ENCODE measurements at places on chromosomes 6 and 20. TPM values are rescaled to one million over a fixed set of nuclear protein-coding genes. Genes with fewer than 3 reads are reported as not detected.

Gene CGA
- not detected for total RNA-seq

Gene BCLAF1
- 1,118 TPM for total RNA-seq

Gene NR2E1
- total RNA-seq = not detected

Gene SLC32A1
- not detected for total RNA-seq

Gene SLC17A9
- 0.41 TPM for total RNA-seq

Gene RNF39
- not detected for total RNA-seq

Gene SIRPB1
- not detected for total RNA-seq

Gene FRK
- 2.0 TPM for total RNA-seq

Gene NKAIN4
- total RNA-seq = not detected

Gene FOXC1
- total RNA-seq = 15.7 TPM

Gene MCHR2
- not detected for total RNA-seq

Gene DEFB118
- total RNA-seq = not detected

DNA sequence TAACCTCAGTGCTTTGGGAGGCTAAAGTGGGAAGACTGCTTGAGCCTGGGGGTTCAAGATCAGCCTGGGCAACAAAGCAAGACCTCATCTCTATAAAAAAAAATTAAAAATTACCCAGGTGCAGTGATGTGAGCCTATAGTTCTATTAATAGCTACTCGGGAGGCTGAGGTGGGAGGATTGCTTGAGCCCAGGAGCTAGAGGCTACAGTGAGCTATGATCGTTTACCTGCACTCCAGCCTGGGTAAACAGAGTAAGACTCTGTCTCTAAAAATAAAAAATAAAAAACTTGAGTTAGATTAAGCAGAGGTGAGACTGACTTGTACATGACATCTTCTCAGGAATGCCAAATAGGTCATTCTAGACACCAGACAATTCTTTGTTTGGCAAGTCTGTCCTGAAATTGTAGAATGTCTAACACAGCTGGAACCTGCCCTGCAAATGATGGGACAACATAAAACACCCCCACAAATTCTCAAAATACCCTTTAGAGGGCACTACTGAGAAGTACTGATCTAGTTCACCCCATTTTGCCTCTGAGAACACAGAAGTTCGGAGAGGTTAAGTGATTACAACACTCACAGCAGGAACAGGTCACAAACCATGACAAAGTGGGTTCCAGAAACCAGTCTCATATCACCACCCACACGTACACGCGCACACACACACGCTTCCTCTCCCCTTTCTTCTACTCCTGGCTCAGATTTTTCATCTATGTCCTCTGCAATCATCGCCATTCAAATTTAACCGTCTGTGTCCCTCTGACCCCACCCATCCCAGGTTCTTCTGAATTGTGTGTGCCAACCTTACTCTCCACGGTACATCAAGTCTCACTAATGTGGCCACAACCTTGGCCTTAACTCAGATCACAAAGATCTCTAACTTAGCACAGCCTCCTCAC, 38.3 kb downstream of the ARHGAP18 start:
- no peak for DNase-seq

DNA sequence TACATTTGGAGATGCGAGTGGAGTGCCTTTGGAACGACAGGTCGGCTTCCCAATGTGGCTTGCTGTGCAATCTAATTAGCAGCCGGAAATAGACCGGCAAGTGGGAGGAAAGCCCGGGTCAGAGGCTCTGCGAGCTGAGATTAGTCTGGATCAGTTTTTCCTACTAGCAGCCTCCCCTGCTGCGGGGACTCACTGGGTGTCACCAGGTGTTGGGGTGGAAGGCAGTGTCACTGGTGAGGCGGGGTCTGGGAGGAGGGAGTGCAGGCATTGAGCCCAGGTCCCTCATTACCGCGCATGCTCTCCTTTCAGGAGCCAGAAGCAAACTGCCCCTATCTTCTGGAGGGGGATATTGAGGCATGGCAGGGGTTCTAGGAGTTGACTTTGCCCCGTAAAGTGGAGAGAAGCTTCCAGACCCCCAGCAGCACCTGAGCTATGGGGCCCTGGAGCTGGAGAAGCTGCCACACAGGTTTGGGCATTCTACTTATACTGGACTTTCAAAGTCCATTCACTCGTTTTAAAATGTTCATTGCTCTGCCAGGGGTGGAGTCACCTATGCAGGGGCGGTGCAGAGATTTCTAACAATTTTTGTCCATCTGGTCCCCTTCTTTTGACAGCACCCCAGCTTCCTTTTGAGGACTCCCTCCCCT, 11.0 kb downstream of the SULF2 start:
- no peak for DNase-seq

GRCh38 chr20:45358282-45359068, 4.5 kb upstream of the SYS1 start:
- peak; percentile 84 for DNase-seq

GRCh38 chr6:30102414-30102969, 10.4 kb downstream of the TRIM31 start:
- DNase-seq = no peak

DNA sequence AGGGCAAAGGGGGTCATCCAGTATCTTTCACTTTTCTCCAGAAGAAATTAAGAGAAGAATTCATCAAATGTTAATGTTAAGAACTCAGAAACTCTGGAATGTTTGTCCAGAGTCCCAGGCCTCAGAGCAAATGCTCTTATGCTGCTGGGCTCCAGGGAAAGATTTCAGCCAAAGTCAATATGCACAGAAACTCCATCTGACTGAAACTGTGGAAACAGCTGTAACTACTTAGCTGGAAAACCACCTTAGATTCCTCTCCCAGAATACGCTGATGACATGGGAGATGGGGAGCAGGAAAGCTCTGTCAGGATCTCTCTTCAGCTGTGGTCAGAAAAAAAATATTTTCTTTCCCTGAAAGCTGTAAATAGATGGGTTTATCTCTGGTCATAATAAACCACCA, 559.6 kb downstream of the RFPL4B start:
- DNase-seq = peak; percentile 98

DNA sequence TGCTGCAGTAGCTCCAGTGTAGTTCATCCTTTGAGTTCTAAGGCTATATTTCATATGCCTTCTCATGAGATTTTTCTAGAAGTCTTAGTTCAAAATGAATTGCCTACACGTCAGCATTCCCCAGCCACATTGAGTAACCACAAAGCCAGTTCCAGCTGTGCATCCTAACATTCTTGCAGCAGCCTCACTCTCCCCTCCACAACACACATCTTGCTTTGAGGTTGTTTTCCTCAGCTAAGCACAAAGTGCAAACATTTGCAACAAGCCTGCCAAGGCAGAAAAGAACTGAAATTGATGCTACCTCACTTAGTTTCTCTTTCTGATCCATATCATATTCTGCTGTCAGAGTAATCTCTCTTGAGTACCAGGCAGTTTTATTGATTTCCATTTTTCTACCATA, 160.7 kb upstream of the KCNQ5 start:
- DNase-seq = peak; percentile 30

- no peak for DNase-seq
These were observed 65.2 kb downstream of the RIOK1 start for GRCh38 chr6:7454696-7455358.

DNA sequence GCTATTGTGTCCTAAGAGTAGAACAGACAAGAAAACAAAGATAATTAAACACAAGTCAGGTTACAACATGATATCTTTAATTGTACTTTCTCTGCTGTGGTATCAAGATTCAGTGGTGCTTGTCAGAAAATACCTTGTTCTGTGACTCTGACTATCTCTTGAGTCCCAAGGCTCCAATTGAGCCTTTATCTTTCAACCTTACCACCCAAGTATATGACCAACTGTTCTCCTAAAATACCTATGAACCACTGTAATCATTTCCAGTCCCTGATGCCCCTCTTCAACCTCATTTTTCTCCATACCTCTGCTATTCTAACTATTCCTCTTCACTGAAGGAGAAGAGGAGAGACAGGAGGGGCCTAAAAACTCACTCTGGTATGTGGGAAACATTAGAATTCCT, 66.9 kb upstream of the TPD52L1 start:
- DNase-seq = no peak

GRCh38 chr20:7858734-7859250, 81.5 kb downstream of the HAO1 start:
- no peak for DNase-seq

GRCh38 chr6:22357724-22358189, 60.9 kb upstream of the PRL start:
- DNase-seq = no peak

DNA sequence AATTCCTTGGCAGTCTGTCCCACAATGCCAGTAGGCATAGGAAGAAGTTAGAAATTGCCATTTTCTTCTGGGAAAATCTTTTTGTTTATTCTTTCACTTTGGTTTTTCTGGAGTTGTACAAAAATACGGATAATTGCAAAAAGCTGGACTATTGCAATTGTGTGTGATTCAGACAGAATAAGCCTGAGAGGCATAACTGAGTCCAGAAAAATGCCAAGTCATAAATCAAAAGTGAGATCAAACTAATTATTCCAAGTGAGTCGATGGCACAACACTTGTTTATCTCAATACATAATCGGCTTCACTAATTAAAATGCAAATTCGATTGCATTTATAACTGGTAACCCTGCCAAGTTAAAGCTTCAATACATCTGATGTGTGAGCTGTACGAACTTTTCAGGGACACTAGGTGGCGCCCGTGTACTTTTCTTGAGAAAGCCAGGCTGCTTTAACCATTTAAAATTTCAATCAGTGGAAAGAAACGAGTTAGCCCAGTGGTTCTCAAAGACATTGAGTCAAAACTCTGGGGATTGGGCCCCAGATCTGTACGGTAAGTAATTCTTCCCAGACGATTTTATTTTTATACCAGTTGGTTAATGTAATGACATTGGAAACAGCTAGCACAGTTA, 102.6 kb downstream of the LAMP5 start:
- peak; percentile 75 for DNase-seq

- no peak for DNase-seq
These were observed 258.9 kb downstream of the TSHZ2 start for GRCh38 chr20:53231061-53231460.

GRCh38 chr6:134882426-134883038, 67.4 kb downstream of the ALDH8A1 start:
- peak; percentile 96 for DNase-seq

DNA sequence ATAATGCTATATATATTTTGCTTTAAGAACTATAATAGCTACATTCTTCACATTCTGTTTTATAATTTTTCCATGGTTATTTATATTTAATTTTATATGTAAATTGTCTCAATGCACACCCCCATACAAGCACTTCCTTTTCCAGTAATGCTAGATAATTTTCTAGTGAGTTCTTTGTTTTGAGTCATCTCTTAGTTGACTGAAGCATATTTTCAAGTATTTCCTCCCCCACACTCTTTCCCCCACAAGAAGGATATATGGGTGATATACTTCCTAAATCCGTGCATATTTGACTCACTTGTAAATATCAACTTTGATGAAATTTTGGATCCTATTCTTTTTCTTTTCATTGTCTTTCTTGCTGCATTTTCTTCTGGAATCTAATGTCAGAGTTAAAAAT, 82.1 kb upstream of the SRSF6 start:
- peak; percentile 35 for DNase-seq

DNA sequence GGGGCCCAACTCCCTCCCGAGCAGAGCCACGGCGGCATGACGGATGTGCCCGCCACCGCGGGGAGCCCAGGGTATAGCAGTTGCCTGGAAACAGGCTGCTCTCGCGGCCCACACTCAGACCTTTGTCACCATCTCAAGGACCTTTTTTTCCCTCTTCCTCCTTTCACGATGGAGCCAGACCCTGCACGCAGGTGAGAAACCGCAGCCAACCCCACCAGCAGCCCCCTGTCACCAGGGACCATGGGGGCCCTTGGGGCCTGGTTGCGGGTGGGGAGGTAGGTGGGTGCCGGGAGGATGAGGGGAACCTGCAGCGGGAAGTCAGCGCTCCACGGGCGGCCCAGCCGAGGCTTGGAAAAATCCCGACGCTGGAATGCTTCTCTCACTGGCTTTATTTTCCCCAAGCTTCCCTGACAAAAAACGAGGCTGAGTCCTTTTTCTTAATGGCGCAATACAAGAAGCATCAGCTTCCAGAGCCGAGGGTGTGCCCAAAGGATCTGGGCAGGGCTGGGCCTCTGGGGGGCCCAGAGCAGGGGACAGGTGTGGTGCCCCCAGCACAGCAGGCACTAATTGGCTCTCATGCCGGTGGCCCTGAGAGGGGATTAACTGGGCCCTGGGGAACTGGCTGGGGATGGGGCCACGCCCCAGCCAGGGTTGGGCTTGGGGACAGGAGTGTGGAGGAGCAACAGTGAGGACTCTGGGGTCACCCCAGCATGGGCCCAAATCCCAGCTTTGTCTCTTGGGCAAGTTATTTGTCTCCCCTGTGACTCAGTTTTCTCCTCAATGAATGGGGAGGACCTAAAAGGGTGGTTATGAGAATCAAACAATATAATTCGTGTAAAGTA, 23.9 kb downstream of the NOL4L start:
- DNase-seq = peak; percentile 31

DNA sequence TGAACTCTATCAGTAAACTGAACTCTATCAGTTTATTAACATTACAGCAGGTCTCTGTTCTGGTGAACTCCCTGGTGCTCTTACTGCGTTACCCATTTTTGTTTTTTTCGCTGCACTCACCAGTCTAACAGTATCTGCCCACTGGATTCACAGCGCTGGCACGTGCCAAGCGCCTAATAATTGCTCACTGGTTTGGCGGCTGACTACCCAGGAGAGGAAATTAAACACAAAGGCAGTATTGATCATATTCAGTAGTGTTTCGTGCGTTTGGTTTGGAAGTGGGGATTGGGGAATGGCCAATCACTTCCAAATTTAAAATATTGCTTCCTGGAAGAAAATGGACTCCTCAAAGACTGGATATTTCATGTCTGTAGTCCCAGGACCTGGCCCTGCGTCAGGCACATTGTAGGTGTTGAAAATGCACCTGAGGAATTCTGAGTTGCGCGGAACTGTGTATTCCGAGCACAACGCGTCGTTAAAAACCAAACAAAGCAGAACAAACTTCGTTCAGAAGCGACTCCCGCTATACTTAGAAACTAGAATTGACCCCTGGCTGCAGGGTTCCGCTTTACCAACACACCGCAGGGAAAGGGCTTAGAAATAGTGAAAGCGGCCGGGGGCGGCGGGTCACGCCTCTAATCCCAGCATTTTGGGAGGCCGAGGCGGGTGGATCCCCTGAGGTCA, 1.1 kb upstream of the RPS12 start:
- peak; percentile 48 for DNase-seq

DNA sequence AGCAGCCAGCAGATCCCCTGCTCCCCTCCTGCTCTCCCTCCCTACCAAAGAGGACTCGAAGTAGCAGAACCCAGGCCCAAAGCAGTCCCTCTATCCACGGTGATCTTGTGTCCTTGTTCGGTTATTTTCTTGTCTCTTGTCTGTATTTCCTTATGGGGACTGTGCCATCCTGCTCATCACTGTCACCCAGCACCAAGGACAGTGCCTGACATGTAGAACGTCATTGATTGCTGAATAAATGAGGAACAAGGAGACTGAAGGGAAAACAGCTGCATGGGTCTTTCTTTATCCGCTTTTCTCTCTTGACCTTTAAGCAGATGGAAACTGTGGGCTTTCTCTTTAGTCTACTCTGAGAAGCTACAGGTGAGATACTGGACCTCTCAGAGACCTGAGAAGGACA, 29.4 kb upstream of the ZNF831 start:
- no peak for DNase-seq
